ENCODE measurements at places on chromosomes 12 and 14.

GRCh38 chr12:20006871-20007730, 361.2 kb upstream of the PDE3A start:
- DNase-seq = no peak

GRCh38 chr12:71214511-71215285, 56.9 kb upstream of the TSPAN8 start:
- DNase-seq = no peak

GRCh38 chr12:27905285-27906126, 67.0 kb downstream of the PTHLH start:
- no peak for DNase-seq

DNA sequence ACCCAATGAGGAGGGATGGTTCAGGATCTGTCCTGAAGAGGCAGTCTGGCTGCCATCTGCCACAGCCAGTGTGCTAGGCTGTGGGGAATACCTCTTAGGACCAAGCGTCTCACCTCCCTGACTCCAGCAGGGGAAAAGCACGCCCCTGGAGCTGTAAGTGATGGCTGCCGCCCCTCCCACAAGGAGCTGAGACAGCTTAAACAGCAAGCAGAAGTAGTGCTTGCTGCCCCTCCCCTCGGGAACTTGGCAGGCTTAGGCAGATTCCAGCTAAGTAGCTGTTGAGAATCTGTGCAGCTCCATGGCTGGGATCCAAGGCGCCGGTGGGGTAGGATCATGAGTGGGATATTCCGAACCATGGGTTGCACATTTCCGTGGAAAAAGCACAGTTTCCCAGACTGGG, 360.4 kb upstream of the MDGA2 start:
- peak; percentile 46 for DNase-seq

GRCh38 chr12:109803678-109804077, 29.5 kb downstream of the TRPV4 start:
- no peak for DNase-seq

DNA sequence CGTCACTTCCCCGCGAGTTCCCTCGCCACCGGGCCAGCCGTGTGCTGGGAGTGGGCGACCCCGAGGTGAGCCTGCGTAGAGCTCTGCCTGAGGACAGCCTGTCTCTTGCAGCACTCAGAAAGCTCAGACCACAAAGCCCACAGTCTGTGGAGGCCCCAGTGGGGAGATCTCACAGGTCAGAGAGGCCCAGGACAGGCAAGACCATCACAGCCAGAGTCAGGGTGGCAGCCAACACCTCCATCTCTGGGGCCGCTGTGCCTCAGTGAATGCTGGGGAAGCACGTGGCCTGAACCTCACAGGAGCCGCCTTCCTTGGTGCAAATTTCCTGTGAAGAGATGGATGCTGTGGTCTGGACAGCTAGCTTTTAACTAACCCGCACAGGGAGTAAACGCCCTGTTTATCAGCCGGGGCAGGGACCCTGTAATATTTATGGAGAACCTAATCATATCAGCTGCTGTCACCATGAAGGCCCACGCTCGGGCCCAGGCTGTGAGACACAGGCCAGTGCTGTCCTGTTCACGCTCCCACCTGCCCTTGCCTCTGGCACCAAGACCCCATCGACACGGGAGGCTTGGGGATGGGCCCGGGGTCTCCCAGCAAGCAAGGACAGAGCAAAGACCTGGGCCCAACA, 56.9 kb downstream of the CDC42BPB start:
- DNase-seq = no peak

GRCh38 chr14:54773171-54774006, 129.2 kb downstream of the GCH1 start:
- peak; percentile 51 for DNase-seq

DNA sequence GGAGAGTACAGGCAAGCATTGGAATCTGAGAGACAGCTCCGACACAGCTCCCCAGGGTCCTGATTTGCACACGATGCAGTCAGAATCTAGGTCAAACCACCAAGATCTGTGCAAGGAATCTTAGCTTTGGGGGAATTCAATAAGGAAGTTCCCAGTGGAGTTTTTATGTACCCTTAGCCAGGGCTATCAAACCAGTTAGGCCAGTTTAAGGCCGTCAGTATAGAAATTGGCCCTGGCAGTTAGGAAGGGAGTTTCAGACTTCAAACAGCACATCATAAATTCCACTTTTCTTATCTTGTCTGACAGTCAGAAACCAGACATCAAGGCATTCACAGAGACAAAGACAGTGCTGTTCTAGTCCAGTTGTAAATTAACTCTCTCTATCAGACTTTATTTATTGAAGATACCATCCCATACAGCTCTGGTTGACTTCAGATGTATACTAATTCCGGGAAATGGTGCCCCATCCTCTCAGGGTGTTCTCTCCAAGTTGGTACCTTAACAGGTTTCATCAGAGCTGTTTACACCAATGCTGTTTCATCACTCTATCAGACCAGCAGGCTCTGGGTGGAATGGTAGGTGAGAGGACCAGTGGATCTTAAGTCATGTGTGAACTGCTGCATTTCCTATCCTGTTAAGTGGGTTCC, 157.5 kb upstream of the ATF7IP start:
- DNase-seq = no peak

DNA sequence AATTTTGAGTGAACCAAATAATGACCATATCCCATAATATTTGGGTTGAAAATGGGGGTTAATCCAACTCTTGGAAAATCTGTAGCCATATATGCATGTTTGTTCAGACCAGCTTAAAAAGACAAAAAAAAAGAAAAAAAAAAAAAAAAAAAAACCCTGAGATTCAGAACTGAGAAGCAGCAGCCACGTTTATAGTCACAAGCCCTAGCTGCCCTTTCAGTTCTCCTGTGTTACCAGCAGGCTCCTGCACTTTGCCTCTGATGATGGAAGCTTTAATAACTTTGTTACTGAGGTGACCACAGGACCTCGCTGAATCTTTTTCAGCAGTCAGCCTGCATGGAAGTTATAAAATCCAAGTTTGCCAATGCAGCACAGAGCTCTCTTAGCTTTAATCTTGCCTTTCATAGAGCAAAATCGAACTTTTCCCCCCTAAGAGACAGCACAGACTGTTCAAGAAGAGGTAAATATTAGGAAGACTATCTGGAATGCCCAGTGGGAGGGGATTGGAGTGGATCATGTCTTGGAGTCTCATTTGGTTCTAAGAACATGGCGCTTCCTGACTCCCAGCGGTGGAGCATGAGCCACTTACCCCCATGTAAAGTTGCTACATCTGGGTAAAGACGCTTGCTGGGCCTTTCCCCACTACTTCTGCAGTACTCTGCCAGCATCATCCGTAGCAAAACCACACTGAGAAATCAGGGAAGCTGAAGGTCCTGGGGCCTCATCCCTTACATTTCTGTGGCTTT, 20.6 kb downstream of the GNG2 start:
- no peak for DNase-seq

GRCh38 chr12:119008691-119009221, 27.4 kb downstream of the SRRM4 start:
- peak; percentile 92 for DNase-seq

DNA sequence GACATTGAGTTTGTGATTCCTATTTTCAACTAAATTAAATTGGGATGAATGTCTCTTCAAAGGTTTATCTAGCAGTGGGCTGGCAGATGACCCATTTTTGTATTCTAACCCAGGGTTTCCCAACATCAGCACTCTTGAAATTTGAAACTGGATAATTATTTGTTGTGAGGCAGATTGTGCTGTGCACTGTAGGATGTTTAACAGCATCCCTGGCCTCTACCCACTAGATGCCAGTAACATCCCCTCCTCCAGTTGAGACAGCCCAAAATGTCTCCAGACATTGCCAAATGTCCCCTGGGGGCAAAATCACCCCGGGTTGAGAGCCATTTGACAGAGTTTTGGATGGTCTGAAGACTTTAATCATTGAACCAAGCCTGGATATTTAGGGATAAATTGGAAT, 11.1 kb downstream of the DAAM1 start:
- DNase-seq = no peak

DNA sequence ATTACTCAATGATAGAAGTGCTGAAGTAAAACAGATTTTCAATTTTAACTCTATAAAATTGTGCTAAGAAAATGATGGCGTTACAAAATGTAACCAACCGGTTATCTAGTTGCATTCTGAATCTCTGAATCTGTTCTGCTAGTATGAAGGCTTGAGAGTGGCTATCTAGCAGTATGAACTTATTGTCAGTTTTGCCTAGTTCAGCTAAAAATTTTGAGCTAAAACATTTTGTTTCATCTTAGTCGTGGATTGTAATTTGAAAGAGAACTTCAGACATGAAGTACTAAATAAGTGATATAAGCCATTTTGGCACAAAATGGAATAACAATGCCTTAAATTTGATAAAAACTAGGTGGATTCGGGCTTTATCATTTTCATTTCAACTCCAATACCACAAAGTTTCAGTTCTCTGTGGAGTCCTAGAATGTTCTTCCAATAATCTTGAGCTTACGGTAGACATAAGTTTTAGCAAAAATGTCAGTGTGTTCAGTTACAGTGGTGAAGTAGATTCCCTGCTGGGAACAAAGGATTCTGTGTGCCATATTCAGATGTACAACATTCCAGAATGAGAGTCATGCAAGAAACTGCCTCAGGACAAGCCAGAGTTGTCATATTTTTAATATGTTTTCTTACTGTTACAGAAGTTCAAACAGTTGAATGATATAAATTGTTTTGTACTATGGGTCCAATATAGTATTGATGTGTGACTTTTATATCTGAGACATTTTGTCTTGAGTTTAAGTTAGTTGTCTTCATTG, 28.1 kb downstream of the ATP6V1D start:
- DNase-seq = no peak
